ENCODE measurements at places on chromosomes 16 and 17.

DNA sequence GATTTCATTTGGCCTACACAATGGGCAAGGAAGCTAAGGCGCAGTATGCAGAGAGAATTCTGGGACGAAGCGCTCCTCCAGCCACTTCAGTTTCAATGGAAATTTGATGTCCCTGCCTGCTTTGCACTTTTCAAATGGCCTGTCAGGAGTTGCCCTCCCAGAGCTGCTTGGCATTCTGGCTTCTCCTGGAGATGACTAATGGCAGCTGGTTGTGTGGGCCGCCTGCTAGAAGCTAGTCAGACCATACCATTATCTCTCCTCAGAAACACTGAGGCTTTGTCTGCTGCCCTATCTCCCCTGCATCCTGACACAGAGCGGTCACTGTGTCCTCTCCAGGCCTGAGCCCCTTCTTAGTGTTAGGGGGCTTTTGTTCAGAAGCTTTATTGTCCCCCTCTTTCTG lies 180.1 kb downstream of the SPECC1 start:
- DNase-seq = no peak

GRCh38 chr17:29195465-29196081 lies 15.4 kb upstream of the MYO18A start:
- DNase-seq = no peak

- DNase-seq = no peak
Measured at GRCh38 chr17:81814748-81815645, 11.0 kb downstream of the GCGR start.

- DNase-seq = no peak
Measured at GRCh38 chr16:76885776-76886537, 305.0 kb upstream of the MON1B start.

DNA sequence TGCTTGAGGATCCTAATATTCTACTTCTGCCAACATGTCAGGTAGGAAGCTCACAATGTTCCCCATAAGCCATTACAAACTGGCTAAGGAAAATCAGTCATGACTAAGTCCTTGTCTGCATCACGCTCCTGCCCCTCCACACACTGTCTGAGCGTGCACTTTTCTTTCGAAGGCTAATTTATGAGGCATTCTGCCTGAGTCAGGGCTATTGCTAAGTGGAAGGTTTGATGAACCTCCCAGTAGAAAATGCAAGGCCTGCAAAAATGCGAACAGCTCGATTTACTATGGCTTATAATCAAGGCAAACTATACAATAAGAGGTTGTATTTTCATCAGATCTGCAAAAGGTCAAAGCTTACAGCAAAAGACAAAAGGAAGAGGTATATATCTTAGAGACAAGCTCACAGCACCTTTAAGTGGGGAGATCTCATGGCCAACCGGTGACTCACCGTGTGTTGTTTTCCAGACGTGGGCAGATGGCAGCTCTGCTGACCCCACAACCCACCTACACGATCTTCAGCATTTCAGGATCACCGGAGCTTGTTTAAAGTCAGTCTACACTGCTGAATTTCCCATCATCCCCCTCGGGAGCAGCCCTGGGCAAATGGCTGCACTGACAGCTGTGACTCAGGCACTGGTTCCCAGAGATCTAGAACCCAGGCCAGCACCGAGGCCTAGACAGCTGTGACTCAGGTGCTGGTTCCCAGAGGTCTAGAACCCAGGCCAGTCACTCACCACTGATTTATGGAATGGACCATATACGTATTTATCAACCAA lies 26.1 kb downstream of the MEAK7 start:
- no peak for DNase-seq

DNA sequence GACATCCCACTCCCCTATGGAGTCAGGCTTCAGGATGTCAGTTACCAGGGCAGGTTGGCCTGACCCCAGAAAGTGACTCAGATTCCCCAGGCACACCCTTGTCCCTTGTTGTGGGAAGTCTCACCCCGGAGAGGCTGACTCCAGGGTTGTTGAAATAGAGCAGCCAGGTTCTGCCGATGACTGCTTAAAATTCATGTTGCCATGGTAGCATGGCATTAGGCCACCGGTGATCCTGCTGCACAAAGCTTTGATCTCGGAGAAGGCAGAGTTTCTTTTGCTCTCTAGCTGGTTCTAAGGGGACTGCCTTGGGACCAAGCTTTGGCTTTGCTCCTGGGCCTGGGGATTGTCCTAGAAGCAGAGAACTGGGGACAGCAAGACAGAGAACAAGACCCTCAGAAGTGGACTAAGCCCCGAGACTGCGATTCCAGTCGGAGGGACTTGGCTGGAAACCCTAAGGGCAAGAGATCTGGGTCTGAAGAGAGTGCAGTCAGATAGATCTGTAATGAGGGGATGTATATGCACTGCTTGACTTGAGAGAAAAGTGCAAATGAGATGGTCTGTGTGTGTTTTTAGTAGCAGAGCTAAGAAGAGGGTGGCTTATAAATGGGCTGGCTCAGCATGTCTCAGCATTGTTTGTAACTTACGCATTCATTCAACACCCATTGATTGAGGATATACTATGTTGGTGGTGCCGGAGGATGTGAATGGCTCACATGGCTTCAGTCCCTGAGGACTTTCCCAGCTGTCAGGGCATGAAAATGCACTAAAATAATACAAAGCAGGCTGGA lies 106.9 kb downstream of the RGS9 start:
- DNase-seq = no peak

DNA sequence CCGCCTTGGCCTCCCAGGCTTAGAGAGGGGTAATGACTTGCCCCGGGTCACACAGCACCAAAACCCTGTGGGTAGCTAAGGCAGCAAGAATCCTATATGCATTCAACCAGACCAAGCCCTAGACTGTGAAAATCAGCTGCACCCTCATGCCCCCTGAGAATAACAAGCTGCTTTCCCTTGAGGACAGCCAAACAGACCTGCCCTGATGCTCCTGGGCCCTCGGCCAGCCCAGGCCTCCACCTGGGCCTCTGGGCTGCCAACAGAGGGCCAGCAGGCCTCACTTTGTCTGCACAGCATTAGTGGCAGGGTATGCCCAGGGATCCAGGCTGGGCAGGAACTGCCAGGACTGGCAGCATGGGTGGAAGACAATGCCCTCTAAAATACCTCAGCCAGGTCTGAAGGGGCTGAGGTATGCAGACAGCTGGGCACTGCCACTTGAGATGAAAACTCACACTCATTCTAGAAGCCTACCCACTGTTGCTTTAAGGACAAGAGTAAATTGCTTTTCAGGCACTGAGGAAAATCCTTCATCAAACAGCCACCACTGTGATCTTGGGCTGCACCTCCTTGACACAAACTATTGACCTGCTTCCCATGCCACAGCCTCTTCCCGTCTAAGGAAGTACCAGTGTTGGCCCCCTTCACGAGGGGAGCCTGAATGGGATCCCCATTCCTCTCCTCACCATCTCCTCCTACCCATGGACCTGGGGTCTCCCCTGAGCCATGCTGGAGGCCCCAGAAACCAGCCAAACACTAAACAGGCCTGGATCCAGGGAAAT lies 8.8 kb downstream of the ST3GAL2 start:
- no peak for DNase-seq

GRCh38 chr17:77856551-77857305 lies 101.8 kb upstream of the TNRC6C start:
- DNase-seq = no peak

DNA sequence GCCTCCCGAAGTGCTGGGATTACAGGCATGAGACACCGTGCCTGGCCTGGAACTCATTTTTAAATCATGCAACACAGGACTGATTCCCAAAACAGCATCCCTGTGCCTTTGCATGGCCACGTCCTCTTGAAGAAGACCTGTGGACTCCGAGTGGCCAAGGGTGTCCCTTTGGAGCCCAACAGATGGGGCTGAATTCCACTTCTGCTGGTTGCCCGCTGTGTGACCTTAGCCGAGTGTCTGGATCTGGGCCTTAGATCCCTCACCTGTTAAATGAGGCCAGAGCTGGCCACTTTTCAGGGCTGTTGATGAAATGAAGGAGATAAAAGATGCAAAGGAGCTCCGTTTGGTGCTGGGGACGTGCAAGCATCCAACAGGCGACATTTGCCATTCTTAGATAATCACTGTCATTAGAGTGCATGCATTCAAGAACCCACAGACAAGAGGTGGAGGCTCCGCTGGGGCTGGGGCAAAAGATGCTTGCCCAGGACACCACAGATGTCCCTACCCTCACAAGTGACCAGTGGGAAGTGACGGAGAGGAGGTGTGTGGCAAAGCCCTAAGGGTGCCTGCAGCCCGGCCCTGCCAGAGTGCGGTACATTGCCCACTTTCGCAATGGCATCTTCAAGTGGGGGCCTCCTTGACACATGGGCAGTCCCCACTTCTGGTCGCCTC lies 354.1 kb upstream of the TNRC6C start:
- no peak for DNase-seq

Data from NCI-H1930 (cell line).